ENCODE measurements at places on chromosomes 6 and 20. TPM values are rescaled to one million over a fixed set of nuclear protein-coding genes. Genes with fewer than 3 reads are reported as not detected.

The ULBP1 gene
- 2.1 TPM for total RNA-seq

The RNF39 gene
- total RNA-seq, result 0.26 TPM

The SH3BGRL2 gene
- total RNA-seq, result 11.7 TPM

The VSTM2L gene
- total RNA-seq, result 2.2 TPM

The SLPI gene
- total RNA-seq, result not detected

The ZNF343 gene
- 3.4 TPM for total RNA-seq

The KCNQ2 gene
- 71.5 TPM for total RNA-seq

The BANF2 gene
- total RNA-seq, result not detected

The PRPF6 gene
- total RNA-seq, result 91.3 TPM

The ERVFRD-1 gene
- not detected for total RNA-seq

The RIMS1 gene
- 0.83 TPM for total RNA-seq

The BTN1A1 gene
- total RNA-seq, result 0.15 TPM

The GNAS-AS1 gene
- total RNA-seq, result 11.3 TPM

The HEY2 gene
- 6.6 TPM for total RNA-seq

The CFB gene
- 0.31 TPM for total RNA-seq

The BTBD9 gene
- total RNA-seq, result 7.8 TPM

The C20orf144 gene
- 0.26 TPM for total RNA-seq

The RAB44 gene
- total RNA-seq, result not detected

The RSPO4 gene
- total RNA-seq, result 6.7 TPM

The LRP11 gene
- total RNA-seq, result 15.6 TPM

The LTB gene
- not detected for total RNA-seq

The TNFRSF6B gene
- 0.86 TPM for total RNA-seq

The LBP gene
- 0.35 TPM for total RNA-seq

The CD40 gene
- 7.8 TPM for total RNA-seq

The SLC22A2 gene
- 0.86 TPM for total RNA-seq

The CNKSR3 gene
- total RNA-seq, result 6.4 TPM

The SIRPB2 gene
- total RNA-seq, result not detected

The CDH4 gene
- total RNA-seq, result 3.2 TPM

The SSTR4 gene
- total RNA-seq, result not detected

The MUCL3 gene
- total RNA-seq, result 0.20 TPM

The MYCT1 gene
- total RNA-seq, result 0.09 TPM

The STMND1 gene
- not detected for total RNA-seq

The ENPP5 gene
- total RNA-seq, result 5.1 TPM

The GPR63 gene
- 5.9 TPM for total RNA-seq

The GFOD1 gene
- 6.1 TPM for total RNA-seq

The CALHM4 gene
- total RNA-seq, result not detected

The PRDM13 gene
- total RNA-seq, result 0.15 TPM

The CALHM6 gene
- total RNA-seq, result 0.68 TPM

The SIRPA gene
- 6.0 TPM for total RNA-seq

The CCN6 gene
- not detected for total RNA-seq

The GMNN gene
- 106 TPM for total RNA-seq

The PCK1 gene
- total RNA-seq, result not detected

The SLC17A3 gene
- not detected for total RNA-seq

The ZKSCAN3 gene
- total RNA-seq, result 7.3 TPM

The DNAAF9 gene
- total RNA-seq, result 5.3 TPM

The CD24 gene
- total RNA-seq, result 1,551 TPM

The NTSR1 gene
- 0.11 TPM for total RNA-seq

The COL11A2 gene
- total RNA-seq, result 2.0 TPM

The TTK gene
- 46.4 TPM for total RNA-seq

The C2 gene
- total RNA-seq, result 0.86 TPM

The SPATA25 gene
- 1.8 TPM for total RNA-seq

The JPH2 gene
- total RNA-seq, result 0.31 TPM

The BPIFB2 gene
- total RNA-seq, result not detected

The EEF1A2 gene
- 27.4 TPM for total RNA-seq

The GTF3C6 gene
- 101 TPM for total RNA-seq
